ENCODE measurements at places on chromosomes 16 and 17.

- DNase-seq = no peak
Measured at GRCh38 chr17:54956791-54957190, 11.7 kb downstream of the COX11 start.

GRCh38 chr16:77780378-77780837 lies 8.0 kb upstream of the VAT1L start:
- DNase-seq = no peak

- DNase-seq = no peak
Measured at GRCh38 chr17:36198831-36199465, 2.4 kb upstream of the CCL3L1 start.

- DNase-seq = no peak
Measured at GRCh38 chr17:18323007-18323406, 7.9 kb downstream of the SMCR8 start.

- DNase-seq = peak; percentile 88
Measured at GRCh38 chr16:70428178-70428998, 10.5 kb downstream of the ST3GAL2 start.

DNA sequence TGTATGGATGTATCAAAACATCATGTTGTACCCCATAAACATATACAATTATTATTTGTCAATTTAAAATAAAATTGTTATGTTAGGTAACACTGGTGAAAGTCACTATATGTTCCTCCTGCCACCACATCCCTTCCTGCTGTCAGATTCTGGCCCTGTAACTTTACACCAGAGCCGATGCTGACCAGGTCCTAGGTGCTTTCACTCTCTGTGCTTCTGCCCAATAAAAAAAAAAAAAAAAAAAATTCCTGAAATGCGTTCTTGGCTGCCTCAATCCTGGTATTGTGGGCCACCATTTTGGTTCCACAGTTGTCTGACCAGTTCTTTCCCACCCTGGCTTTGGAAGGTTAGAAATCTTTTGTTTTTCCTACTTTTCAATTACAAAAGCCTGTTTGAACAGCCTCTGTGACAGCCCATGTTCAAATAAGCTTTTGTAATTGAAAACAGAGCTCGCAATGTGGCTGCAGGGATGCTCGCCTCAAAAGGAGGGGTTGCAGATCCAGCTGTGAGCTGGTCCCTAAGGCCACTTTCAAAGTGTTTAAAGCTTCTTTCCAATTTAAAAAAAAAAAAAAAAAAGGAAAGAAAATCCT lies 831.0 kb upstream of the EEF2KMT start:
- DNase-seq = no peak

DNA sequence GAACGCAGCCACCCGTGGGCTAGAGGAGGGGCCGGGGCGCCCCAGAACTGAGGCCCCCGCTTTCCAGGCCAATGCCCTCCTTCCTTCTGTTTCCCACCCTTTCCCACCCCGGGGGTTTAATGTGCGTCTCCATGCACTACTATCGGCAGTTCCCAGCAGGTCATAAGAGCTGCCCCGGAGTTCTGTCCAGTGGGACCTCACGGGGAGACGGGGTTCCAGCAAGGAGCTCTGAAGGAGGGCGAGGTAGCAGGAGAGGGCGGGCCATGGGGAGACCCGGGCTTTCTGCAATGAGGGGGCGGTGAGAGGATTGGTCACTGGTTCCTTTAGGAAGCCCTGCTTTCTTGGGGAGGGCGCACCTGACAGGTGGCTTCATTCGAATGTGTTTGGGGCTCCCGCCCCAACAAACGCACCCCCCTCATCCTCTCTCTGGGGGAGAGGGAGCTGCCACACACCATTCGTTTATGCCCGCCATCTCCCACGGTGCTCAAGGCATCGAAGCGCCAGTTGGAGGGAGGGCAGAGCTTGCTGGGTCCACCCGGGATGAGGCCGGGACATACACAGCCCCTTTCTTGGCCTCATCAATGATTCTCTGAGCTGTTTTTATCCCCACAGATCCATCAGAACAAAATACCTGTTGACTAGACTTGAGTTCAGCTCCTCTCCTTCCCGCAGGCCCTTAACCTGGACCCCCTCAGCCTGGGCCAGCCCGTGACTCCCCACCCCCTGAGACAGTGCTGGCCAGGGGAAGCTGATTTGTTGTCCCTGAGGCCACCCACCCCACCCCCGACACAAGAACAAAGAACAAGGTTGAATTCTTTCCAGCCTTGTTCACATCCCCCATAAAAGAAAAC lies 44.1 kb downstream of the SLC7A5 start:
- DNase-seq = no peak

DNA sequence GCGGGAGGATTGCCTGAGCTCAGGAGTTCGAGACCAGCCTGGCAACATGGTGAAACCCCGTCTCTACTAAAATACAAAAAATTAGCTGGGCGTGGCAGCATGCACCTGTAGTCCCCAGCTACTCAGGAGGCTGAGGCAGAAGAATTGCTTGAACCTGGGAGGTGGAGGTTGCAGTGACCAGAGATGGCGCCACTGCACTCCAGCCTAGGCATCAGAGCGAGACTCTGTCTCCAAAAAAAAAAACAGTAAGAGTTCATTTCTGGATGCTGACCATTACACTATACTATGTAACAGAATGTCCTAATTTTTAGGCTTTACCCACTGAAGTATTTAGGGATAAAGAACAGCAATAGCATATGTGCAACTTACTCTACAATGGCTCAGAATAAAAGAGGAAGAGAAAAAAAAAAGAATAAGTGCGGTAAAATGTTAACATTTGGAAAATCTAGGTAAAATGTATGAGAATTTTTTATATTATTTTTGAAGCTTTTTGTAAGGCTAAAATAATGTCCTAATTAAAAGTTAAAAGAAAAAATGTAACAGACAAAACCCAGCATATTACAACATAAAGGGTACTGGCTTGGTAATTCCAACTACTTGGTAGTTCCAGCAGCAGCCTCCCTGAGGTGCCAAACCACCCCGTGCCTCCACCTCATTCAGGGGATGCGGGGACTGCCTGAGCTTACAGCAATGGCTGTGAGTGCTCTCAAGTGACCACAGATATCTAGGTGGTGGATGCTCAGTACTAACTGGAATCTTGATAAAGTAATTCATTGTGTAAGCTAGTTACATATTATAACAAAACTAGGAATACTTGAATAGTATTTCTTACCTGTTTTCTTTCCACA lies 10.9 kb downstream of the COPS3 start:
- no peak for DNase-seq

- no peak for DNase-seq
Measured at GRCh38 chr16:16158741-16159374, 64.4 kb downstream of the ABCC6 start.

DNA sequence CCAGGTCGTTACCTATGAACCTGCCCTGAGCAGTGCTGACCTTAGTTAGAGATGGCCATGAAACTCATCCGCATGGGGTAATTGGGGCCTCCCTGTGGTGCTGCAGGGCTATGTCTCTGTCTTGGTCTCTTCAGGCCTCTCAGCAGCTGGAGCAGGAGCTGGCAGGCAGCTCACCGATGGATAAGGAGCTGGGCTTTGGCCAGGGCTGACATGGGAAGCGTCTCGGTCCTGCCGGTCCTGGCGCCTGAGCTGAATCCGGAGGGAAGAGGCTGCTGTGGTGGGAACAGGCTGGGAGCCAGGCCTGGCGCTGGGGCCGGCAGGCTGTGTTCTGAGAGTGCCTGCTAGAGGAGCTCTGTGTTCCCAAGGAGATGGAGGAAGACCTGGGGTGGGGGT lies 10.1 kb downstream of the IL32 start:
- no peak for DNase-seq

- no peak for DNase-seq
Measured at GRCh38 chr17:13016881-13017654, 759 bp downstream of the ELAC2 start.

- DNase-seq = no peak
Measured at GRCh38 chr17:8080799-8081219, 6.7 kb downstream of the ALOX12B start.

DNA sequence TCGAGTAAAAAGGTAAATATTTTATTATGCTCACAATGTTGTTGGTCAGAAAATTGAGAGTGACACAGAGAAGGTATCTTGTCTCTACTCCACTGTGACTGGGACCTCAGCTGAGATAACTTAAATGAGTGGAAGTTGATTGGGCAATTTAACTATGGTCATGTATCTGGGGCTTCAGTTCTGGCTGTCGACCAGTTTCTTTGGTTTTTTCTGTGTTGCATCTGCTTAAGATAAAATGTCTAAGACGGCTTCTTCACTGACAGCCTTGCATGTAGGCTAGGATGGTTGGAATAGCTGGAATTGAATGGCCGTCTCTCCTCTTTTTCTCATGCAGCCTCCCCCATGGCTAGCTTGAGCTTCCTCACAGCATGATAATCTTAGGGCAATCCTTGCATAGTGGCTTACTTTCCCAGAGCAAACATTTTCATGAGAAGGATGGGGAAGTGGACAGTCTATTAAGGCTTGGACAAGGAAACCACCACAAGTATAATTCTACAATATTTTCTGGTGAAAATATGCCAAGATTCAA lies 433.7 kb downstream of the KIF2B start:
- no peak for DNase-seq

DNA sequence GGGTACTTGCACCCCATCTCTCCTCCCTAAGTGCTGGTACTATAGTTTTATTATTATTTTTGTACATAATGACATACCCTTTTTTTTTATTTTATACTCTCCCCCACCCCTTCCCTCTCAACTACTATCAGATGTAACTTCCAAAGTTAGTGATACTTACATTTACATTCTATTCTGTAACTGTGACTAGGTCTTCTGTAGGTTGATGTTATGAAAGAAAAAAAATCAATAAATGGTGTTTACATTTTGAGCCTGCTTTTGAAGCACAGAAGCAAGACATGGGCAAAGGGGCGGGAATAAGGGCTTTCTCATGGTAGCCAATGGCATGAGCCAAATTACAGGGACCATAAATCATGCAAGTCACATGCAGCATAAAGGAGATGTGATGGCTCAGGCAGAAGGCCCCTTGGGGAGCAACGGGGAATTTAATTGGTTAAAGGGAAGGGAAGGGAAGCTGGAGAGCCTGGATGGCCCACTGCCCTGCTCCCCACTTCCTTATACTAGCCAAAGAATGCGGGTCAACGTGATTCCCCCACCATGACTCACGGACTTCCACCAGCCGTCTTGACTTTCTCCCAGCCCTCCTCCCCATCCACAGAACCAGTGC lies 2.4 kb upstream of the ACSF2 start:
- no peak for DNase-seq

DNA sequence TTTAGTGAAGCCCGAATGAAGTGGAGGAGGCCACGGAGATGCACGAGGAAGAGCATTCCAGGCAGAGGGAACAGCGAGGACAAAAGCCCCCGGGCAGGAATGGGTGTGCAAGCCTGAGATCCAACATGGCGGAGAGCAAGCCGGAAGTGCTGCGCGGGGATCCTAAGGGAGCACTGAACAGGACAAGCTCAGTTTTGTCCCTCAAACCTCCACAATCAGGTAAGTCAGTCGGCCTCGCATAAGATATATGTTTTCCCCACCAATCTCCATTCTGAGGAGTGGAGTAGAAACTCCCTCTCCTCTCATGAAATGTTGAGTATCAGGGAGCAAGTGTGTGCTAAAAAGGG lies 32.9 kb upstream of the USP22 start:
- no peak for DNase-seq

DNA sequence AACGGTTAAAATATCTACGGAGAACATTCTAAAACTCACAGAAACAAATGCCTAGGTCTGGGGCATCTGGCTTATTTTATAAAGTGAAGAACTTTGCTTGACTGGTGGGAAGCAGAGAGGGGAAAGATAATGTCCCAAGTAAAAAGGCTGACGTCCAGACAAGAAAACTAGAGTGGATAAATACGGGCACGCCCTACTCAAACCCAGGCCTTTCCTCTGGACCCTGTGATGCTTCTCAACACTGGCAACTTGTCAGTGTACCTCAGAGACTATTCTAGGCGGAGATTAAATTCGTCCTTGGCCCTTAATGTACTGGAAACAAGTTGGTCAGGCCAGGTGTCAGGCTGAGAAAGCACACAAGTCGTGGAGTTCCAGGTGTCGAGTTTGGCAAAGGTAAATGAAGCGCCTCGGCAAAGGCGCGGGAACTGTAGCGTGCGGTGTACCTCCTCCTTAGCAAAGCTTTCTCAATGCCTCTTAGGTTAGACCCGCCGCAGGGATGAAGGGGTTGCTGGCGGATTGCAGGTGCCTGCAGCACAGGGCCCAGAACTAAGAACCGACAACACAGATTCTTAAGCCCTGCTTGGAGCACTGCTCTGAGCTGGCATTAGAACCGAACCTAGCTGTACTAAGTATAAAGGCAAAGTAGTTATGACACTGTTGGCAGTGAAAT lies 668 bp upstream of the UNK start:
- no peak for DNase-seq

Data from amniotic stem cell (primary cell).